Naive thymus-derived CD8-positive, alpha-beta T cell (primary cell): ENCODE measurements at places on chromosomes 7 and 10. TPM values are rescaled to one million over a fixed set of nuclear protein-coding genes. Genes with fewer than 3 reads are reported as not detected.

DNA sequence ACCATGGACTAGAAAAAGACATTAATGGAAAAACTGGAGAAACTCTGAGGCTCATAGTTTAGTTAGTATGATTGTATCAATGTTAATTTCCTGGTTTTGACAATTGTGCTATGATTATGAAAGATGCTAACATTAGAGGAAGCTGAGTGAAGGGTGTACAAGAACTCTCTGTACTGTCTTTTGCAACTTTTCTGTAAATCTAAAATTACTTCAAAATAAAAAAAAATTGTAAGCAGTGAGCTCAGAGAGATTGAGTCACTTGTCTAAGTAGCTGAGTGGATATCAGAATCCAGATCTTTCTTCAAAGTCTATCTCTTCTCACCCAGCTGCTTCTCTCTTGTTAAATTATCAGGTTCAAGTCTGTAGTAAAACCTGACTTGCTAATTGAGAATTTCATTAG lies 181.1 kb downstream of the PLCE1 start:
- DNase-seq, result no peak

DNA sequence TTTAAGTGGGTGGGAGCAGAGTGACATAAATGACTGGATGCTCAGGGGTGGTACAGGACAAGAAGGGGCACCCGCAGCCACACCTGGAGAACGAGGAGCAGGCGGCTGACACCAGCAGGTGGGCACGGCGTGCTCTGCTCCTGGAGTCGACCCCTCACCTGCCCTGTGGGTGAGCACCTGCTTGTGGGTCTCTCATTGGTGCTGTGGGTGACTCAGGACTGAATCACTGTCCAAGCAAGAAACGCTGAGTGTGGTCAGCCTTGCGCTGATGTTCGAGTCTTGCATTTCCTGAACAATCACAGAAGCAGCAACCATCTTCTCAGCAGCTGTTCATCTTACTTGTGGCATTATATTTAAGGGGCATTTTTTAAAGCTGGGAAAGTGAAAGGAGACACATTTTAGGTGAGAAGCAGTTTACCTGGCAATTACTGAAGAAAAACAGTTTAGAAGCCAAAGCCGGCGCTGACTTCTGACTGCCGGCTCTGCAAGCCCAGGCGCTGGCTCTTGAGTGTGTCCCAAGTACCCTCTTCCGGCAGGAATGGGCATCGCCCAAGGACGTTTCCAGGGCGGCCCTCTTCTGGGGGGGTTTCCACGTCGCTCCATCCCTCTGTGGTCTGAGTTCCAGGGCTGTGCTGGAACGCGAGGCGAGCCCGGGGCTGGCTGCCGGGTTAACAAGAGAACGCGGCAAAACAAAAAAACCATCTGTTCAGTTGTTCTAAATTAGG lies 145.2 kb upstream of the PFKP start:
- DNase-seq, result no peak

The NEUROD6 gene
- total RNA-seq, result not detected

The PRSS1 gene
- total RNA-seq, result not detected

The LIPN gene
- total RNA-seq, result not detected

DNA sequence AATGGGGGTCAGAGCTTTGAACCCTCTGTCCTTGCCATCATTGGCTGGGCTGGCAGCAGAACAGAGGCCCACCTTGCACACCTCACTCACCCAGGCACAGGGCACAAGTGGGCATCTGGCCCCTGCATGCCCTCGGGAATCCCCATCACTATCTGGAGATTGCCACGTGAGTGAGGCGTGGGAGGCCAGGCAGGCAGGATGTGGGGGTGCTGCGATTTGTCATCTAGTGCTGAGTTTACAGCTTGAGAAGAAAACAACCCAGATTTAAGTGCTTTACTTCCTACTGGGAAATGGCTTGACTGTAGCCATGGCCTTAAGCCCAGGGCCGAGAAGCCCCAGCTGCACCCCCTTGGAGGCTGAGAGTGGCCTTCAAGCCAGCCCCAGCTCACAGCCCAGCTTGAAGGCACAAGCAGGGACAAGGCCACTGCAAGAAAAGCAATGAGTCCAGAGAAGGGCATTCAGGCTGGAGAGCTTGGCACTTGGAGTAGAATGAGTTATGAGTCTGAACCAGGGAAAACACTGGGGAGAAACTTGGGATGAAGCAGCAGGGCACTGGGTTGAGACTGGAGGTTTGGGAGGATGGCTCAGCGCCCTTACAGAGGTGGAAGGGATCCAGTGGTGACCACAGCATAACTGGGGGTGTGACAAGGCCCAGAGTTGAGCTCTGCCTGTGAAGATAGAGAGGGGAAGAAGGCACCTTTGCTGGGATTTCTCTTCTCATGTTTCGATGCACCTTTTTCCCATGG lies 123.0 kb downstream of the CXCL12 start:
- no peak for DNase-seq

- DNase-seq, result no peak
Observed at GRCh38 chr10:79361726-79362397, 14.6 kb downstream of the PPIF start.
